Activated T-cell treated with anti-CD3 and anti-CD28 coated beads for 1 hour (primary cell): ENCODE measurements at places on chromosomes 1 and 21.

DNA sequence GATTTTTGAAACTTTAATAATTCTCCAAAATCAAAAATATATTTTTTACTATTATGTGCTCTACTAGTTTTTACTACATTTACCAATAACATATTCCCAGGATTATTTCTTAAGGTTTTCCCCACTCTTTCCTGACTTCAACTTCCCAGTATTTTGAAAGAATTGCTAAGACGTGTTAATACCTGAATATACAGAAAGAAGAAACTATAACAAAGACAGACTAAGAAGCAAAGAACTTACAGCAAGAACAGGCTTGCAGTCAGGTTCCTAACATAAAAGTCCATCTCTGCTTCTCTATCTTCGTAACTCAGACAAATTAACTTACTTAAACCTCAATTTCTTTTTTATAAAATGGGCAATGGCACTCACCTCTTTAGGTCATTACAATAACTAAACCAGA, 63.2 kb downstream of the SRSF11 start:
- DNase-seq, result no peak

GRCh38 chr21:41689289-41689583, 77.6 kb downstream of the RIPK4 start:
- no peak for DNase-seq

DNA sequence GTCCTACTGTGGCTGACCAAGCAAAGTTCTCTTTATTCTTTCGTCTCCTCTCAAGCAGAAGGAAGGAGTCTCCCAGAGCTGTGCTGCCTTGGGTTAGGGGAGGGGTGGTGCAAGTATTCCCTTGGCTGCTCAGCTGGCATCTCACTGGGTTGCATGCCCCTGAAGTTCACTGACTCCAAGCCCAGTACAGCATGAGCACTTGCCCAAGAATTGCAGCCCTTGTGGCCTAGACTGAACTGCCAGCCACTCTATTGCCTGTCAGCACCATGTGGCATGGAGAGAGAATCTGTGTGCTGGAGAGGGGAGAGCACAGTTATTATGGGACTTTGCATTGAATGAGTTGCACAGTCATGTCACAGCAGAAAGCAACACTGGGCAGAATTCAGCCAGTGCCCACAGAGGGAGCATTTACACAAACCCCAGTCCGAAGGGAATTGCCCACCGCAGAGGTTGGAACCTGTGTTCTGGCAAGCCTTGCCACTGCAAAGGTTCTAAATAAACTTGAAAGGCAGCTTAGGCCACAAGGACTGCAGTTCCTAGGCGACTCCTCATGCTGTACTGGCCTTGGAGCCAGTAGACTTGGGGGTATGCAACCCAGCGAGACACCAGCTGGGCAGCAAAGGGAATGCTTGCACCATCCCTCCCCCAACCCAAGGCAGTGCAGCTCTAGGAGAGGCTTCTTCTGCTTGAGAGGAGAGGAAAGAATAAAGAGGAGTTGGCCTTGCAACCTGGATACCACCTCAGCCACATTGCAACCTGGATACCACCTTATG, 28.8 kb downstream of the DR1 start:
- no peak for DNase-seq

GRCh38 chr1:239804266-239804665, 287.4 kb upstream of the FMN2 start:
- DNase-seq, result no peak

GRCh38 chr1:8061673-8062386, 35.7 kb upstream of the ERRFI1 start:
- DNase-seq, result no peak

GRCh38 chr1:232471250-232471649, 158.7 kb downstream of the SIPA1L2 start:
- DNase-seq, result no peak

GRCh38 chr1:73593804-73594203, 604.2 kb downstream of the LRRIQ3 start:
- DNase-seq, result no peak

DNA sequence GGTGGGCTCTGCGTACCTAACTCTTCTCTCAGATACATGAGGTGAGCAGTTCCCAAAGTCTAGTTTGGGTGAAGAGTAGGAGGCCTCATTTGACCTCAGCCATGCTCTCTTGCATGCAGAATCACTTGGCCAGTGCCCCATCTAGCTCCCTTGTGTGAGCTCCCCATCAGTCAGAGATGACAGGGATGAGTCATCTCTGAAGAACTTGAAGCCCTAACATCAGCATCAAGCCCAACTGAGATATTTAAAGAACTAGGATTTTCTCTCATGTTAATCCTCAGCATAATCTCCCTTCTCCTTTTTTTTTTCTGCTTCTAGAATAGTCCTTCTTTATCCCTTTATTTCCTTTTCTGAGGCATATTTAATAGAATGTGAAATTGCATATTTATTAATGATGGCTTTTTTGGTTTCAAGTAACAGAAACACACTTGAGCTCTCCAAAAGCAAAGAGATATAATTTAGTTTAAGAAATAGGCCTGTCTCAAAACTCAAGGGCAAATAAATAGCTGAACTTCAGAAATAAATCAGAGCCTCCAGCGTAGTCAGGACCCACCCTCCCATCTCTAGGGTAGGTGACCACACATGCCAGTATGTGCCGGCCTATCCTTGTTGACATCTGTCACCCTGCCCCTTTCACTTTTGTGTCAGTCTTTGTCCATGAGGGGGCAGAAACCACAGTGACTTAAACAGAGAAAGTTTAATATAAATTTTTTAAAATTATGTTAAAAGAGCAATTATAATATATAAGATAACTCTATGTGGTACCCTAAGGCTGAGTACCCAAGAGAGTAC, 112.3 kb downstream of the TSEN15 start:
- no peak for DNase-seq

GRCh38 chr1:33142483-33143064, 39.3 kb downstream of the TRIM62 start:
- no peak for DNase-seq

- no peak for DNase-seq
Observed at GRCh38 chr1:25732821-25733220, 67.2 kb upstream of the SELENON start.

- DNase-seq, result no peak
Observed at GRCh38 chr1:232034556-232034955, 408.0 kb downstream of the DISC1 start.

DNA sequence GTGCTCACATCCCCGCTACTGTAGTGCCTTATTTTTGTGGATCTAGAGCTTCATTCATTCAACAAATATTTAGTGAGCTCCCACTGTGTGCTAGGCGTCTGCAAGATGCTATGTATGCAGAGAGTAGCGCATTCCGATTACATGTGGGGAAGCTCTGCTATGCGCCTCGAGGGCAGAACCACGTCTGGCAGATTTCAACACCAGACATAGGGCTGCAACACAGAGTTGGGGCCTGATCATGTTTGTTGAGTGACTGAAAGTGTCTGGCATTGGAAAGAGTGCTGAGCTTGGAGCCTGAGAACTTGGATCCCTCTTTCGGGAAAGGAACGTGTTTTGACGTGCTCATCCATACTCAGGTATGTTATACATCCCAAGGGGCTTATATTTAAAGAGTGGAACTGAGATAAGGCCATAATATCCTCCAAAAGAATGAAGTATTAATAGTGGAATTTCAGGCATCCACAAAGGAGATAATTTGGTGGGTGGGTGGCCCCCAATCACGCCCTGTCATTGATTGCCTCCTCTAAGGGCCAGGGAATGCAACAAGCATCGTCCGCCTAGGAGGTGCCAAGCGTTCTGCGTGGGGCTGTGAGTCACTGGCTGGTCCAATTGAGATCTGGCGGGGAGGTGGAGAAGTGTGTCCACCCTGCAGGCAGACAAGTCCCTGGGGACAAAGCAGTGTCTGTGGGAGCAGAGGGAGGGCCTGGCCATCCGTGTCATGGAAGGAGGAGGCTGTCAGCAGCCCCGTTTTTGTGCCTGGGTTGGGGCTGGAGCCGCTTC, 62.8 kb upstream of the ZBTB40 start:
- no peak for DNase-seq

GRCh38 chr1:208757846-208758245, 513.7 kb upstream of the PLXNA2 start:
- no peak for DNase-seq

GRCh38 chr1:187665483-187665882, 836.7 kb downstream of the PLA2G4A start:
- DNase-seq, result no peak

DNA sequence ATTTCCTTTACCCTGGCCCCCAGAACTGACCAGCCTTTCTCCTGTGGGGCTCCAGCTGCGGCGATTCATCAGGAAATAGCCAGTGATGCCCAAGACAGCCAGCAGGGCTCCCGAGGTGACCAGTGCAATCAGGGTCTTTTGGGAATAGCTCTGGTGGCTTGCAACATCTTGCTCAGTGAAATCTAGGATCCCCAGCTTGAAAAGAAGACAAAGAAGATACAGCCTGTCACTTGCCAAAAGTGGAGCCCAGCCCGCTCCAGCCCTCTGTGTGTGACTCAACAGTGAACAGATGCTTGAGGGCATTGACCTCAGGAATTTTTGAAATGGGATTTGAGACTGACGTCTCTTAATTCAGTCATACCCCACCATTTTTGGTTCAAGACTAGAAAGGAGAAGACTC, 22.3 kb downstream of the CD34 start:
- DNase-seq, result no peak

DNA sequence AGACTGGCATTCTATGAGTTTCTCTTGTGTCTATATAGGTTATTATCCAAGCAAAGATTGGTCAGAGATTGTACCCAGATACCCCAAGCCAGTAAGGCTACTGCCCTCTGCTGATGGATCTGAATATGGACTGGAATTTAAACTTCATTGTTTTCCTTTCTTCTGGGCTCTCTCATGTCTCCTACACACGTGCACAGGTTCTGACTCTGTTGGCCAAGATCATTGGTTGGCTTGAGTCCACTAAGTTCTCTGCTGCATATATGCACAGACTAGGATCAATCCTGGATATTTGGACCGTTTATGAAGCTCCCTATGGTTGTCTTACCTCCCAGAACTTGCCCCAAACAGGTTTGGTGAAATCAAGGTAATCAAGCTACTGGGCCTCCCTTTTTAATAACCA, 69.7 kb downstream of the CC2D1B start:
- no peak for DNase-seq

DNA sequence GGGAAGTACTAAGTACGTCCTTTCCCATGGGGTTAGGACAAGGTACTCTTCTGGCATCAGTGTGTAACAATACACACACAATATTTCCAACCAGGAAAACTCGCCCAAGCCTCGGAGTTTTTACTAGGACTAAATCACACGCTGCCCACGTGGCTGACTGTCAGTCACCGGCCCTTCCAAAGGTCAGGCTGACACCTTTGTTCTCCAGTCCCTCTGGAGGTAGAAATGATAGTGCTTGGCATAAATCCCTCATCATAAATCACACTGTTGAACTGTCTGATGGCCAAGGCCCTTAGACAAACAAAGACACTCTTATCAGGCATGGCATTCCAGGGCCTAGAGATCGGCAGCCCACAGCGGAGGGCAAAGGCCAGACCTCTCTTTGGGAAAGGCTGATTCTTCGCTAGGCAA, 16.9 kb upstream of the SLAMF9 start:
- no peak for DNase-seq

DNA sequence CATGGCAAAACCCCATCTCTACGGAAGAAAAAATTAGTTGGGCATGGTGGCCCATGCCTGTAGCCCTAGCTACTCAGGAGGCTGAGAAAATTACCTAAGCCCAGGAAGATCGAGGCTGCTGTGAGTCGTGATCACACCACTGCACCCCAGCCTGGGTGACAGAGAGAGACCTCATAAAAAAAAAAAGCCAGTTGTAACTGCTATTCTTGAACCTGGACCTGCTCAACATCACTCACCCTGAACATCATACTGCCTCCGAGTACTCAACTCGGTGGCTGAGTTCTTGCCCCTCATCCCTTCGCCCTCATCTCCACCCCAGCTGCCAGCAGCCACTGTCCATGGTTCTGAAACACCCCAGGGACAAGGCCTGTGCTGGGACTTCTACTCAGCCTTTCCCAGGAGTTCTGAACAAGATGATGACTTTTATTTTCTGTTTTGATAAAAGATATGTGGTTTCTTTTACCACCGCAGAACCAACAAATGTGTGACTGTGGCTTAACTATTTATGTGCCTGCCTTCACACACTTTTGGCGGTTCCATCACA, 5.4 kb upstream of the DISP3 start:
- DNase-seq, result no peak

DNA sequence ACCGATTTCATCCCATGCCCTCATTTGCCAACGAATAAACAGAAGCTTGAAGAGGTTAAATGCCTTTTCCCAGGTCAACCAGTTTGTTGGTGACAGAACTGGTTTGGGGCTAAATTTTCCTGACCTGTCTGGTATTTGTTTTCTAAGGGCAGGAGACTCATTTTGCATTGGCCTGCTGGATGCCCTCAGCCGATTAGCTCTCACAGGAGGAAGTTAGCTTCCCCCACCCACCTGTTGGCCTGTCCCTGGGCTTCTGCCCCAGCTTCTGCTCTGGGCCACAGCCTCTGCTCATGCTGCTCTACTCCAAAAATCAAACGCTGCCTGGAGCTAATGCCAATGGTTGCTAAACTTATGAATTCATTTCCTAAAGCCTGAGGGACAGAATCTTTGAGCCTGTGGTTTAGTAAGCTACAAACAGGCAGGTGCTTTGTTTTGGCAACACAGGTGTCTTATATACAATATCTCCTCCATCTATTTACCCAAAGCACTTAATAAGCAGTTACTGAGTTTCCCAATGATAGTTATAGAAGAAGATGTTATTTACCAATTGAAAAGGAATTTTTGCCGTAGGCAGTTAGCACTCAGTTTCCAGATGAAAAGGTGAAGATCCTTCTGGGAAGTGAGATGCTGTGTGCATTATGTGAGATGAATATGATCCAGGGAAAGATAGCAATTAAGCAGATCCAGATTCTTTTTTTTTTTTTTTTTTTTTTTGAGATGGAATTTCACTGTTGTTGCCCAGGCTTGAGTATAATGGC, 82.3 kb downstream of the TM2D1 start:
- DNase-seq, result no peak

DNA sequence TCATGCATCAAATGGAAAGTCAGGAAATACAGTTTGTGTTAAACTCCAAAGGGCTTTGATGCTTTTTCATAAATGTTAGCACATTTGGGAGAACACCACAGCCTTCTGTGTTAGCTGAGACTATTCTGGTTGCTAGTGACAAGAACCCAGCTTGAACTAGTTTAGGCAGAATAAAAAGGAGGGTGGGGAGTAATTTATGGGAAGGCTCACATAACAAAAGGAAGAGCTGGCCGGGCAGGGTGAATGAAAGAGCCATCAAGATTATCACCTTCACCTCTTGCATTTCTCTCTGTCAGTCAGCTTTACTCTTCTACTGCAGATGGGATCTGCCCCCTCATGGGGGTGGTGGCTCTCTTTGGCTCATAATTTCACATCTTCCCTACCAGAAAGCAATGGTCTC, 75.4 kb upstream of the VTCN1 start:
- DNase-seq, result no peak

- DNase-seq, result no peak
Observed at GRCh38 chr1:158969166-158969565, 37.8 kb downstream of the PYHIN1 start.
